ENCODE measurements at places on chromosomes 16 and 17. TPM values are rescaled to one million over a fixed set of nuclear protein-coding genes. Genes with fewer than 3 reads are reported as not detected.
A peak's percentile ranks its signal among the peaks of the same experiment; 100 is the strongest.

ACSM2B gene
- total RNA-seq: not detected

DNA sequence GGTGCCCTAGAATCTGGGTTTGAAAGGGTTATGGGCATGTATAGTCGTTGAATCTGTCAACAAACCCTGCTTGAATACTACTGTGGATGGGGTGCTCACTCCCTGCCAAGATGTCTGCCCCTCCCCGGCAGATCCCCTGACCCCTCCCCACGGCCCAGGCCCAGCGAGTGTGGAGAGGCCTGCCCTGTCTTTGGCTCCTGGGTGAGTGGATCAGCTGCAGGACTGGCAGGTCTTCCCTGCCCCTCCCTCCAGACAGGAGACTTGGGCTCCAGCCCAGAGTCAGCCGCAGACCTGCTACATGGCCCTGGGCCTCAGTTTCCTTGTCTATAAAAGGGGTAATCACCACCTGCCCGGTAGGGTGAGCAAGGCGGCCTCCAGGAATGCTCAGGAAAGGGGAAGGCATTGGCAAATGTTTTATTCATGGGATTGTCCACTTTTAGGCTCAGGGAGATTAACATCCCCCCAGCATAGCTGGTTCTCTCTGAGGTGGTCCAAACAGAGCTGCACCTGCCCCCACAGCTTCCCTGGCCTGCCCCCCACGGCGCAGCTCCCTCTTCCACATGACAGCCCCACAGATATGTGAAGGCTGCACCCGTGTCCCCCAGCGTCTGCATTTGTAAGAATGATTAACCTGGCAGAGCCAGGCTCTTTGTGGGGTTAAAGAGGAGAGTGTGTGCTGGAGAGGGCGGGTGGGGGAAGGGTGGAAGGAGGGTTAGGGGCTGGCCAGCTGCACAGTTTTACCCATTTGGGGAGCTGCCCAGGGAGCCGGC, 18.5 kb upstream of the SPNS2 start:
- no peaks in the 10 kb centered on the region for H3K36me3 ChIP-seq
- no peak overlapping the region for H3K4me3 ChIP-seq
- H3K27me3 ChIP-seq: no peaks in the 10 kb centered on the region
- peak overlapping the region; percentile 70 for H3K27ac ChIP-seq
- DNase-seq: no peak

DNA sequence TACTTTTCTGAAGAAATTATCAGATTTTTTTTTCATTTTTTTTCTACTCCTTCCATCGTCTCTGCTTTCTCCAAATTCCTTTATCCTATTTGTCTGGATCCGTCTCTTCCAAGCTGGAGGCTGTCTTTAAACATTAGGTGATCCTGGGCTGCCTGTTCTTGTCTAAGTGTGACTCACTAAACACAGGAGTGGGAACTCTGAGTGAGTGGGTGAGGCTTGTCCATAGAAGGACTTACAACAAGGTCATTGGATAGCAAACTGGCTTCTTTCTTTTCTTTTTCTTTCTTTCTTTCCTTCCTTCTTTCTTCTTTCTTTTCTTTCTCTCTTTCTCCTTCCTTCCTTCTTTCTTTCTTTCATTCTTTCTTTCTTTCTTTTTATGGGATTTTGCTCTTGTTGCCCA, 18.2 kb downstream of the ALOX15 start:
- H3K36me3 ChIP-seq: no peaks in the 10 kb centered on the region
- no peak overlapping the region for H3K27ac ChIP-seq
- DNase-seq: no peak
- H3K27me3 ChIP-seq: no peaks in the 10 kb centered on the region
- H3K4me1 ChIP-seq: peaks cover 12% of the 10 kb centered on the region

DNA sequence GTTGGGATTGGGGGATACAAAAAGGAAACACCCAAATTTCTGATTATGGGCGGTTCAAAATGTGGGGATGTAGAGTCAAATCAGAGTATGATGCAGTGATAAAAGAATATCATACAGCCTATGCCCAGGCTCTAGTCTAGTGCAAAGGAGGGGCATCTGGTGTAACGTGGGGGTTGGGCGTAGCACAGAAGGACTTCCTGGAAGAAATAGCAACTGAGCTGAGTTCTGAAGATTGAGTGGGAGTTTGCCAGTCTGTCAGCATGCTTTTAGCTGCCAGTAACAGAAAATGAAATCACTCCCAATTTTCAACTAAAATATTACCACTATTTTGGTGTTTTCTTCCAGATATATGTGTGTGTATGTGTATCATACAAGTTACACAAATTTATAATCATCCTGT, 196.9 kb downstream of the SPECC1 start:
- no peak for DNase-seq
- no peaks in the 10 kb centered on the region for H3K36me3 ChIP-seq
- no peak overlapping the region for H3K27ac ChIP-seq

GRCh38 chr17:74079537-74080300, 123.8 kb upstream of the RPL38 start:
- H3K4me3 ChIP-seq: no peak overlapping the region
- no peaks in the 10 kb centered on the region for H3K4me1 ChIP-seq
- no peaks in the 10 kb centered on the region for H3K36me3 ChIP-seq

DNASE1L2 gene
- total RNA-seq: 3.0 TPM

DNA sequence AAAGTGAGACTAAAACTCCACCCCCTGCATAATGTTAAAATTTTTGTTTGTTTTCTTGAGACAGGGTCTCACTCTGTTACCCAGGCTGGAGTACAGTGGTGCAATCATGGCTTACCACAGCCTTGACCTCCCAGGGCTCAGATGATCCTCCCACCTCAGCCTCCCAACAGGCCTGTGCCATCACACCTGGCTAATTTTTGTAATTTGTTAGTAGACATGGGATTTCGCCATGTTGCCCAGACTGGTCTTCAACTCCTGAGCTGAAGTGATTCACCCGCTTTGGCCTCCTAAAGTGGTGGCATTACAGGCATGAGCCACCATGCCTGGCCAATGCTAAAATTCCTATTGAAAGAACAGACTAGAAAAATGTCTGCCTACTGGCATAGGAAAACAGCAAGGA, 103.8 kb downstream of the TRIM37 start:
- H3K4me1 ChIP-seq: peaks cover 5% of the 10 kb centered on the region
- no peak overlapping the region for H3K27ac ChIP-seq
- DNase-seq: no peak
- H3K4me3 ChIP-seq: no peak overlapping the region

PHF12 gene
- 43.5 TPM for total RNA-seq

DNA sequence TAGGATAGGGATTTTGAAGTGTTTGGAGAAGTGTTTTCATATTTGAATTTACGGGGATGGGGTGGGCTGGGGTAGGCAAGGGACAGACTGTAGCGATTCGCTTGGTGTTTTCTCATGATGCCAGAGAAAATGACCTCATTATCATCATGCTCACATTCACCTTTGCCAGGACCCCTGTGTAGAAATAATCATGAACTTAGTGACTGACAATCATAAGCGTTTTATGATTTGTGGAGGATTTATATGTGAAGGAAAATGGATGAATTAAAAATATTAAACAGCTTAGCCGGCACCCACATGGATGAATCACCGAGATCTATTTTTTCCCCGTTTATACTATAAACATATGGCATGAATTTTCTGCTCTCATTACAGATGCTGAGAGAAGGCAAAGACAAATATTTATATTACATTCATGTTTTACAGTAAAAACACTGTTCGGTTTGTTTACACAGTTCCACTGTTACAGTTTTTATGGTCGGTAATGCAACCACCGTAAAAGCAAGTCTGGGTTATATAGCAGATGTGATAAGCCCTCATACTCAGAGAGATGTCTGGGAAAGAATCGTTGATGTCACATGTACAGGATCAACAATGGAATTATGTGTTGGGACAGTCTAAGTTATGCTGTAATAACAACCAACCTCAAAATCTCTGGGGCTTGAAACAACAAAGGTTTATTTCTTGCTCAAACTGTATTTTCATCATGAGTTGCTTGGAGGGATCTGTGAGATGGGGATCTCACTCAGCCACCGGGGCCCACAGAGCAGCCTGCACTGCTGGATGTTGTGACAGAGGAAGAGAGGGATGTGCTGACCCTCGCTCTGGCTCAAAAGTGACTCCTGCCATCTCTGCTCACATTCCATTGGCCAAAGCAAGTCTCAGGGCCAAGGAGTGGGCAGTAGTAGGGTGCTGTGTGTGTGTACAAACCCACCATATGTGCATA, 85.1 kb downstream of the WWOX start:
- no peak overlapping the region for H3K4me3 ChIP-seq
- no peak for DNase-seq
- peak overlapping the region; percentile 9 for H3K27ac ChIP-seq
- H3K27me3 ChIP-seq: peaks cover 3% of the 10 kb centered on the region
